NCI-H1417 (cell line): ENCODE measurements at places on chromosomes 1 and 21.
A peak's percentile ranks its signal among the peaks of the same experiment; 100 is the strongest.

DNA sequence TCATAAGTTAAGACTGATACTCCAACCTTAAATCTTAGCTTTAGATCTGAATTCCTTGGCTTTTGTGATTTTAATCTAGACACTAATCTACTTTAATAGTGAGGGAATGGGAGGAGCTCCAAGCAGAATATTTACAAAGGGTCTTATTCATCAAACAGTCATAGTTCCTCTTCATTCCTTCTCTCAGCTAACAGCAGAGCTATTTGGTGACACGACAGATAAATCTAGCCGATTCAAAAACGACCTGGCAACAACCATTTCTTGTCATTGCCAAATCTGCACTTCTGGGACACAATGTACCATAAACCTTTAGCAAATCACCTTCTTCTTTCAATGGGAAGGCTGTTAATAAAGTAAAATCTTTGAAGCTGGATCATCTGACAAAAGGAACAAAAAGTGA lies 52.8 kb upstream of the FOXD3 start:
- no peak for DNase-seq

DNA sequence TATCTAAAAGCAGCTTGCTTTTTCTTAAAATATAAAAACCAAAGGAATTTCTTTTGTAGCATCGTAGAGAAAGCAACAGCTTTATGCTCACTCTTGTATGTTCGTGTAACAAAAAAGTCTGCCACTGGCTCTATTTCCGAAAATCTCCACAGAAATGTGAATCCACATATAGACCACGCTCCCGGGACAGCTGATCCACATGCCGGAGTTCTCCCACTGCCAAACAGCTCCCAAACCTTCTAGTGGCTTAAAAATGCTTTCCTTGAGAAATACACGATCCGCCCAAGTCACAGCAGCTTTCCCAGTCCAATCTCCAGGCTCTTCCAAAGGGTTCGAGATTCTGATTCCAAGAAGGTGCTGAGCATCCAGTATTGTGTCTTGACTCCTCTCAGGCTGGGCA lies 29.3 kb downstream of the PCSK9 start:
- no peak for DNase-seq

- DNase-seq, result peak; percentile 6
These were observed 34.4 kb downstream of the ZSWIM5 start for GRCh38 chr1:45172005-45172404.

DNA sequence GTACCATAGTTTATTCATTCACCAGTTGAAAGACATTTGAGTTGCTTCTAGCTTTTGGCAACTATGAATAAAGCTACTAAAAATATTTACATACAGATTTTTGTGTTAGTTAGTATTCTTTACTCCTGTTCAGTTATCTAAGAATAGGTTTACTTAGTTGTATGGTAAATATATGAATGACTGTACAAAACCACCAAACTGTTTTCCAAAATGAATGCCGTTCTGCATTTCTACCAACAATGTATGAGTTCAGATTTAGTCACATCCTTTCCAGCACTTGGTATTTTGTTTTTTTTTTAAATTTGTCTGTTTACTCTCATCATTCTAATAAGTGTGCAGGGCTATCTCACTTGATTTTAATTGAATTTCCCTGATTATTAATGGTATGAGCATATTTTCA lies 3.4 kb upstream of the KIFAP3 start:
- DNase-seq, result no peak

DNA sequence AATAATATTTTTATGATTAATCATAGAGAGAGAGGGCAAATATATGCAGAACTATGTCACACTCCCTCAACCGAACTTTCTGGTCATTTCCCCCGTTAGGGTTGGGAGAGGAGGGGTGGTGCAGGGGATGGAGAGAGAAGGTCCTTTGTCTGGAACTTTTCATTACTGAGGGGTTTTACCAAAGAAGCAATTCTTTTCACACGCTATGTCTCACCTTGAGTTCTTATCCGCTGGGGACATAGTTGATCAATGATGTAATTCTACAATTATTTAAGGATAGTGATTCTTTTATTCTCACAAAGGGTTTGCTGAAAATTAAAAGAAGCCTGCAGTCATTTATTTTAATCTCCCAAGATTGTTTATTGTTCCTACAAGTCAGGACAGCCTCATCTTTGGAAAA lies 98.3 kb upstream of the RUNX1 start:
- no peak for DNase-seq

GRCh38 chr1:201137579-201138310 lies 10.8 kb upstream of the ASCL5 start:
- no peak for DNase-seq

DNA sequence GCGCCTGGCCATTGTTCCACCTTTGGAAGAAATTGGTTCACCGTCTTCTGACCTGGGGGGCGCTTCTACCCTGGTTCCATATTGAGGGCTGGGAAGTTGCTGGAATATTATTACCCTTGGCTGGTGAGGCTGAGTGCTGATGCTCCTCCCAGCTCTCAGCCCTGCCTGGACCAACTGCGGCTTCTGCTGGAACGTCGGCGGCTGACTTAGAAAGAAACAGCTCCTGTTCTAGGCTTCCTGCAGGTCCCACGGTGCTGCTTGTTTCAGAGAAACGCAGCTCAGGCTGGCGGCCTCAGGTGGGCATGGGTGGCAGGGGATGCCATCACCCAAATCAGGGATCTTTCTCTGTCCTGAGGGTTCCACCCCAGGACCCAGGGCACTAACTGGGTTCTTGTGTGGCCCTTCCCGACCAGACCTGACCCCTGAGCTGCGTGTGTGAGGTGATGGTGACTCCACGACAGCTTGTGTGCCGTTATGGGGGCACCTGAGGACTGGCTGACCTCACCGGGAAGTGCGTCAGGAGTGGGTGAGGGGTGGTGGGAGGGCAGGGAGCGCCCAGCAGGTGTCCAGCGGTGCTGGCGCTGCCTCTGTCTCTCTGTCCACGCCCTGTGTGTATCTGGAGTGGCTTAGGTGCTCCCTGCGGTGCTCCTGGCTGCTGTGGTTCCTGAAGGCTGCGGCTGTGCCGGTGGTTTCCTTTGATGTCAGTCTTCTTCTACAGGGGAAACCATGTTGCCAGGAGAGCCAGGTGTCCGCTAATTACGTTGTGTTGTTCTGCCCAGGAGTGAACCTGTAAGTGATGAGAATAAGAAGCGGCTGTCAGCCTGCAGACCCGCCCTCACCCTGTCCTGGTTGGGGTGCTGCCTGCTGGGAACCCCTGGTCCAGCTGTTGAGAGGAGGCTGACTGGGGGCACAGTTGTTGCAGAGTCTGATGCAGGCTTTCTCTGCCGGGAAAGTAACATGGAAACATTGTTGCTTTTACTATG lies 8.9 kb downstream of the SKI start:
- peak; percentile 69 for DNase-seq

GRCh38 chr1:163426505-163427251 lies 104.9 kb downstream of the NUF2 start:
- DNase-seq, result peak; percentile 79

- no peak for DNase-seq
These were observed 48.5 kb downstream of the NR5A2 start for GRCh38 chr1:200075938-200076546.

DNA sequence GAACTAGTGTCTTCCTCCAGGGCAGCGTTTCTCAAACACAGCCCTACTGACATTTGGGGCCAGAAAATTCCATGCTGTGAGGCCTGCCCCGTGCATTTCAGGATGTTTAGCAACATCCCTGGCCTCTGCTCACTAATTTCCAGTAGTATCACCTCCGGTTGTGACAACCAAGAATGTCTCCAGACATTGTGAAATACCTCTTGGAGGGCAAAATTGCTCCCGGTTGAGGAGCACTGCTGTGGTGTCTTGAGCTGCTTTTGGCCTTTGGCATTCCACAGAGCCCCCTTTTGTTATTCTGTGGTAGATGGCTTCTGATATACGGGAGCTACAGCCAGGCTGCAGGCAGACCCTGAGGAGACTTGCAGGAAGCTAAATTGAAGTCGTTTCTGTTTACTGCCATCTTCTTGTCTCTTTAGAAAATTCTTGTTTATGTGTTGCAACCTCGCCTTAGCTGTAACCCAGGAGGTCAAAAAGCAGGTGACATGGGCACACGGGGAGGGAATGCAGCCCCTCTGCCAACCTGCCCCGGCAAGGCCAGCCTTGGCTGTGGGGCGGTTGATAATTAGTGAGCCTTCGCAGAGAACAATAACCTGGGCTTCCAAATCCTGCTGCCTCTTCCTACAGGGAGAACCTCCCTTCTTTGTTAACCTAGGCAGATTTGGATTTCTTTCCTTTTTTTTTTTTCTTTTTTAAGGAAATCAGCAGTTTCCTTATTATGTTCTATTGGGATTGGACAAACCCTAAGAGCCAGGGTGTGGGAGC lies 74.7 kb upstream of the AKT3 start:
- DNase-seq, result no peak

- DNase-seq, result peak; percentile 53
These were observed 17.1 kb downstream of the RC3H1 start for GRCh38 chr1:174005032-174005431.

DNA sequence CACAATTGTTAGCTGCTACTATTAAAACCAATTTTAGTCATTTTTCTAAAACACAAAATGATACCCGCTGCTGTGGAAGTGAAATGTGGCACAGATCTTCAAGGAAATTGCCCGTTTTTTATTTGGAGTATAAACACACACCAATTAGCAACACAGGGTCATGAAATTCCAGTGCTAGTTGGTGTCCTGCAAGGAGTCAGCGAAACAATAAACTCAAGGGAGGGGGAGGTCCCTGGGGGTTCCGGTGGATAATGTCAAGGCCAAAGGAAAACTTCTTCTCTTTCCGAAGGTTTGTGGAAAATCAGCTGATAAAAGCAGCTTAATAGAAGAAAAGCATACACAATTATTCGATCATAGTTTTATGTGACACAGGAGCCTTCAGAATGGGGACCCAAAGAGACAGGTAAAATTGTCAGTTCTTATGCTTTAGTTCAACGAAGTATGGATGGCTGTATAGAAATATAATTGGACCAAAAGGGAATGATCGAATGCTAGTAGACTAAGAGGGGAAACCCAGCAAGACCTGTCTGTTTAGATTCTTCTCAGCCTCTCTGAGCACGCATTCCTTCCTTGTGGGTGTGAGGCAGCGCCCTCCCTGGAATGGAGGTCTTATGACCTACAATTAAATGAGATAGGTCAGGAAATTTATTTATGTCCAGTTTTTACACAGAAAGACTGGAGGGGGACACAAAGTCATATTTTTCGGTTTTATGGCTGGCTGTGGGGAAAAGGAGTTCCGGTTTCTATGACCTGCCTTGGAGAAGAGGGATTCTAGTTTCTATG lies 65.9 kb downstream of the KCNK1 start:
- DNase-seq, result no peak
